ENCODE measurements at places on chromosomes 2 and 18. TPM values are rescaled to one million over a fixed set of nuclear protein-coding genes. Genes with fewer than 3 reads are reported as not detected.

Gene STK11IP
- polyA plus RNA-seq: 15.4 TPM

Gene ABCB11
- 0.03 TPM for polyA plus RNA-seq

Gene ALPI
- not detected for polyA plus RNA-seq

Gene SPAST
- polyA plus RNA-seq: 19.1 TPM

Gene ANKRD30BL
- polyA plus RNA-seq: not detected

Gene FSHR
- not detected for polyA plus RNA-seq

Gene FN1
- 157 TPM for polyA plus RNA-seq

DNA sequence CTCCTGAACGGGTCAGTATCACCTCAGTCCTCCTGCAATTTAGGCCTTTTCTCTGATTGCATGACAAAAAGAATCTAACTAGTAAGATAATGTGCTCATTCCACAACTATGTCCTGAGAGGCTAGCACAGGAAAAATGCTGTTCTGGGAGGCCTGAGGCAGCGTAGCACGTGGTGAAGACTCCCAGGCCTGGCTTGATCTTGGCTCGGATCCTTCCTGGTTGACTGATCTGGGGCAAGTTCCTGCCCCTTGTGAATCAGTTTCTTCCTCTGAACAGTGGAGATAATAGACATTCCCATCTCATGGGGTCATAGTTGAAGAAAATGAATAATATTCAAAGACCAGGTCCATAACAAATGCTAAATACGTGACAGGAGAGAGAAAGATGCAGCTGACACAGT is 12.3 kb downstream of the FBLN7 start:
- DNase-seq: no peak

DNA sequence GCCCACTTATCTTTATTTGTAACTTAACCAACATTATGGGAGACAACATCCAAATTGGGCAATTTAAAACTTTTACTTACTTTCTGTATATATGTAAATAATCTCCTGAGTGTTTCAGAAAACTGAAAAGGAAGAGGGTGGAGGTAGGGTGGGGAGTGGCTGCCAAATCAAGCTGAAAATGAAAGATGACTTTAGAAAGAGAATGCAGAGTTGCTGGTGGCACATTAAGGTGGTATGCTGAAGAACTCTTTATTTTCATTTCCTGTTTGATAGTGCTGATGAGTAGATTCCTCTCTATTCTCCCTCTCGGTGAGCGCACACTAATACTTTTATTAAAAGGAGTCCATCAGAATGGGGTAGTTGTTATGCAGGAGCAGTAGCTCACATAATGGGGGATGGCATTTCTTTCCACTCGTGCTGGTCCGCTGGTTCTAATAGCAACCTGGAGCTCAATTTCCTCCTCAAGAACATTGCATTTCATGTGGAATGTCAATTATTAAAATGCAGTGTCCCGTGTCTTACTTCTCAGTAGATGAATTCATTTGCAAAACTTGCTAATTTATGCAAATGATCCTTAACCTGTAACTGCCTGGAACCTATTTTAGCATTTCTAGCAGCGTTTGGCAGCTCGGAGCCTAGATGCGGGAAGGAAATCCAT is 466.9 kb upstream of the HNRNPA3 start:
- DNase-seq: no peak

GRCh38 chr18:59085126-59085794 is 54.4 kb upstream of the SEC11C start:
- DNase-seq: no peak

DNA sequence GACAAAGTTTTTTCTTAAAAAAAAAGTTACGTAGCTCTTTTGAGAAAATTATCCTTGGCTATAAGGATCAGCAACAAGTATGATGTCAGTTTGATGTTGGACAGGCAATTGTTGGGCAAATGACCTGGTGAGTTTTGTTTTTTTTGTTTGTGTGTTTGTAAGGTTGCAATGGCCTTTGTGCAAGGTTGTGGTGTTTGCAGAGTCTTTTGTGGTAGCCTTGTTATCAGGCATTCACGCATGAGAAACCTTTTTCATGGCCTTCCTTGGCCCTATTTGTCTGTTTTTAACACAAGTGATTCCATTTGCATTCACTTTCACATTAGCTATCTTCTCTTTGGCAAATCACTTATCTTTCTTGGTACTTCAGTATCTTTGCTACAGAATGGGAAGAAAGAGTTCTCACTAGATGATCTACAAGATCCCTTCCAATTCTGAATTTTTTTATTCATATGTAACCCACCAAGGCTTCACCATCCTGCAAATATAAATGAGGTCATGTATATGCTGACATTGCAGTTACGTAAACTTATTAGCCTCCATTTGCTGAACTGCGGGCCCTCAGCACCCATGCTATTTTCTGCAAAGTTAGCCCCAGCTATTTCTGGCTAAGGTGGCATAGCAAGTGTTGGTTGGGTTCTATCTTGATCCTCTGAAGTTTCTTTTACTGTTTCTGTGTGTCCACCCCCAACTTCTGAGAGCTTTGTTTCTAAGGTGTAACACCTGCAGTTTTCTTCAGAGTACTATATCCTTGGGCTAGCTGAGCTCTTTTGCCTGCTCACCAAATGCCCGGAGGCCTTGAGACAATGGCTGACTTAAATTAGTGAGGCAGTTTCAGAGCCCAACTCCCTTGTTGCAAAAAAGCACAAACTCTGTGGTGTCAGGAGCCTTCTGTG is 667.1 kb downstream of the IRS1 start:
- no peak for DNase-seq

DNA sequence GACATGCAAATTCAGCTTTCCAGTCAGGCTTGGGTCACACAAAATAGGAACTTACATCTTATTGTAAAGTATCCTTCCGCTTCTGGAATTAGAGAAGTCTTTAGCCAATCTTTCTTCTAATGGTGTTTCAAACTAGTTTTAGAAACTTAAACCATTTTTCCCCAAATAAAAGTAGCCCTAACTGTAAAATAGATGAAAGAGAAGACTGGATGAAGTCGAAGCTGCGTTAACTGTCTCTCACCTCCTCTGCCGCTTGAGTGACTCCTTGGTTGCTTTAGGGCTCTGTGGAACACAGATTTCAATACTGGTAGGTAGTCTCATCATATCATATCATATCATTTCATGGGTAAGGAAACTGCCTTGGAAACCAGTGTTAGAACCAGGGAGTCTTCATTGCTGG is 498.4 kb downstream of the XIRP2 start:
- DNase-seq: no peak

GRCh38 chr2:212610872-212611425 is 72.3 kb upstream of the ERBB4 start:
- DNase-seq: no peak

- DNase-seq: no peak
Measured at GRCh38 chr2:173053043-173053699, 22.5 kb upstream of the MAP3K20 start.

DNA sequence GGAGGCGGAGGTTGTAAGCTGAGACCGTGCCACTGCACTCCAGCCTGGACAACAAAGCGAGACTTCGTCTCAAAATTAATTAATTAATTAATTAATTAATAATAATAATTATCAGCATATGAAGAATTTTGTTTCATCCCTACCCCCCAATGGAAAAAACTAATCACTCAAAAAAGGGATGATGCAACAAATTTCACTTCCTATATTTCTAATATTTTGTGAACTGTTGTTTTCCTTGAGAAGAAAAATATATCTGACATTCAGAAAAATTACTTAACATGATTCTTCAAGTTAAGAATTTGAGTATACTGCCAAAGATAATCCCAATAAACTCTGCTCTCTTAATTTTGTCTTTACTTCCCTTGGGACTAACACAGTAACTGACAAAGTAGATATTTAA is 28.1 kb downstream of the EXOC6B start:
- DNase-seq: no peak

GRCh38 chr18:24009651-24010333 is 4.8 kb upstream of the TTC39C start:
- DNase-seq: no peak

DNA sequence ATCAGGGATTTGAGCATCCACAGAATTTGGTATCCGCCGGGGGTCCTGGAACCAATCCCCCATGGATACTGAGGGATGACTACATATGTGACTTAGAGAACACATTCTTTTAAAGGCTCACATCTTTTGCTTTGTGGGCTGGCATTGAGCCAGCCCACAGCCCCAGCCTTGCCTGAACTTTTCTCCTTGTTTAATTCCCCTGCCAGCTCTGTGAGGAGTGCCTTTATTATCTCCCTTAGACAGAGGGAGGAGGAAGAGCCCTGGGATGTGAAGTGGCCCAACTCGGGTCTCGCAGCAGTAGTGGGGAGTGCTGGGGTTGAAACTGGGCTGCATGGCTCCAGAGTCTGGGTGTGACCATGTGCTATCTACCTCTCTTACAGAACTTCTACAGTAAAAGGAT is 7.6 kb downstream of the TTC39C start:
- no peak for DNase-seq

DNA sequence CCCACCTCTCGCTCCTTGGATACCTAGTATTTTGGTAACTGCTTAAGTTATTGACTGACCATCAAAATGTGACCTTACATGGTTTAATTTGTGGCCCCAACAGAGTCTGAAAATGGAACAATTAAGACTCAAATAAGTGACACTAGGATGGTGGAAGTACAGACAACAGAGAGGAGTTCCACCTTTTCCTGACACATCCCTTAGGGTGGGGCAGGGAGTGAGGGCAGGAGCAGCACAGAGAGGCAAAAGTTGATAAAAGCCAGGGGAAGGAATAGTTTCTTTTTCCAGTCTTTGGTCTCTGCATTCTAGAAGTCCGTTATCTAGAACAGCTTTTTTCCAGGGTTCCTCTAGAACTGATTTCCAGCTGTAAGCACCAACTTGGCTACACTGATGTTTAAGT is 32.2 kb downstream of the FTCDNL1 start:
- no peak for DNase-seq

DNA sequence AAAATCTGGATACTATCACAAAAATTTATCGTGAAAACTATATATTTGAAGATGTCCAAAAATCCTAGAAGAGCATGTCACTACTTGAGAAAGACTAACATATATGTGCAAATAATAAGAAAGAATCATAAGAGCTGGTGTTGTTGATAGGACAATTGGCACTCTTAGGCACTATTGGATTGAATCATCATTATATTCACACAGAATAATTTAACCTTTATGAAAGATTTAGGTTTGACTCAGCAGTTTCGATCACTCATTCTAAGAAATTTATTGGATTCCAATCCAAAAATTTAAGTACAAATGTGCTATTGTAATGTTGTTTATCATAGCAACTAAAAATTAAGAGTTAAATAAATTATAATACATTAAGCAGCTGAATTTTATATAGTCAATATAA is 503.6 kb downstream of the SPAG16 start:
- DNase-seq: no peak

- no peak for DNase-seq
Measured at GRCh38 chr18:55229682-55230081, 270.4 kb upstream of the CCDC68 start.

GRCh38 chr2:179772346-179772745 is 89.1 kb downstream of the ZNF385B start:
- DNase-seq: no peak

Measured in A549 (cell line).